ENCODE measurements at places on chromosomes 3 and 15. TPM values are rescaled to one million over a fixed set of nuclear protein-coding genes. Genes with fewer than 3 reads are reported as not detected.

- peak; percentile 81 for DNase-seq
These were observed 878 bp downstream of the ISLR start for GRCh38 chr15:74174219-74174957.

GRCh38 chr3:38554127-38554827 is 58.1 kb downstream of the EXOG start:
- no peak for DNase-seq

GRCh38 chr3:152737021-152737908 is 97.7 kb upstream of the P2RY1 start:
- DNase-seq, result peak; percentile 27

- no peak for DNase-seq
These were observed 32.3 kb downstream of the STOML1 start for GRCh38 chr15:73959801-73960200.

Gene SPSB4
- 6.9 TPM for polyA plus RNA-seq

Gene GOLGA6L4
- 1.0 TPM for polyA plus RNA-seq

DNA sequence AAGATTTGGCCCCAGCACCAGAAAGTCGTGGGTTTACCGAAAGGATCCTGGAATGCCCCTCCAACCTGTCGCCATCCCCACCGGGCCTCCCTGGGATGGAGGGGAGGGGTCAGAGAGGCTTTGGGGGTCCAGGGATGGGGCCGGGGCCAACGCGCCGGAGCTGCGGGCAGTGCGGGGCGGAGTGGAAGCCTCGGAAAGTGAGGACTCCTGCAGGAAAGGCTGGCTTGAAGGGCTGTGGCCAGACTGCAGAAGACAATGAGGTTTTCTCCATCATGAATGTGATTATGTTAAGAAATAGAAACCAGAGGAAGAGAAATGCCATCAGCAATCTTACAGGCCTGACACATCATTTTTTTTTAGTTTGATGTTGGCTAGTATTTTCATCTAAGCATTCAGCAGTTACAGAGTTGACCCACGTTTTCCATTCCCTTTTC is 738 bp downstream of the YEATS2 start:
- DNase-seq, result peak; percentile 32

All from right cardiac atrium (tissue), 5 donors.